ENCODE measurements at places on chromosomes 12 and 14.

DNA sequence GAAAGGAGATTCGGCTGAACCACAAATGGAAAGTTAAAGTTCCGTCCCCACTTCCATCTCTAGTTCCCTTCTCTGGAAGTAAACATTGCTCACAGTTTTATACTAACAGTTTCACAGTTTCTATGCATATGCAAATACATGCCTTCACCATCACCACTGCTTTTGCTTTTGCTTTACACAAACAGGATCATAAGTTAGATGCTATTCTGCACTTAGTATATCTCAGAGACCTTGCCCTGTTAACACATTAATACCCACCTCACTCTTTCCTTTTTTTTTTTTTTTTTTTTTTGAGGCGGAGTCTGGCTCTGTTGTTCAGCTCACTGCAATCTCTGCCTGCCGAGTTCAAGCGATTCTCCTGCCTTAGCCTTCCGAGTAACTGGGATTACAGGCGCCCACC lies 890 bp downstream of the TEP1 start:
- DNase-seq: no peak

GRCh38 chr14:91103116-91103515 lies 10.8 kb upstream of the DGLUCY start:
- no peak for DNase-seq

DNA sequence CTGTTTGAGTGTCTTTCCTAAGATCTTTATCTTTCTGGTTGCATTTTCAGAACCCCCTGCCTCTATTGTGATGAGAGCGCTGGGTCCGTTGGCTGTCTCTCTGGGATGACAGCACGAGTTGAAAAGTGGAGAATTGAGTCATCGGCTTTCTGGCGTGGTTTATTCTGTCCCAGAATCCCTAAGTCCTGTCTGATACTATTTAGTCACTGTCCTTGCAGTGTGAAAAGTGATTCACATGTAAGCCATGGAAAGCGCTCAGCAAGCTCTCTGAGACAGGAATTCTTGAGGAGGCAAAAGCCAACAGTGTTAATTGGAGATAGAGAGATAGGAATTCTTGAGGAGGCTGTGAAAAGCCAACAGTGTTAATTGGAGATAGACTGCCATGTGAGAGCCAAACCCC lies 121.7 kb downstream of the CHST11 start:
- no peak for DNase-seq

- DNase-seq: no peak
Observed at GRCh38 chr14:97655169-97655948, 858.2 kb downstream of the VRK1 start.

DNA sequence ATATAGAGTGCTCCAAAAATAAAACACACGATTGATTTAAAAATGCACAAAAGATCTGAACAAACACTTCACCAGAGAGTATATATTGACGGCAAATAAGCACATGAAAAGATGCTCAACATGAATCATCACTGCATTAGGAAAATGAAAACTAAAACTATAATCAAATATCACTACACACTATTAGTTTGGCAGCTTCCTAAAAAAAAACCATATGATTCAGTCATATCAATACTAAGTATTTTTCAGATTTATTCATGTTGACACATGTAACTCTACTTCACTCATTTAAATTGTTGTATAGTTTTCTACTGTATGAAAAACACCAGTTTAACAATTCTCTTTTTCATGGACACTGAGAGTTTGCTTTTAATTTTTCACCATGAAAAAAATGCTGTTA lies 41.6 kb downstream of the EXOC5 start:
- no peak for DNase-seq

DNA sequence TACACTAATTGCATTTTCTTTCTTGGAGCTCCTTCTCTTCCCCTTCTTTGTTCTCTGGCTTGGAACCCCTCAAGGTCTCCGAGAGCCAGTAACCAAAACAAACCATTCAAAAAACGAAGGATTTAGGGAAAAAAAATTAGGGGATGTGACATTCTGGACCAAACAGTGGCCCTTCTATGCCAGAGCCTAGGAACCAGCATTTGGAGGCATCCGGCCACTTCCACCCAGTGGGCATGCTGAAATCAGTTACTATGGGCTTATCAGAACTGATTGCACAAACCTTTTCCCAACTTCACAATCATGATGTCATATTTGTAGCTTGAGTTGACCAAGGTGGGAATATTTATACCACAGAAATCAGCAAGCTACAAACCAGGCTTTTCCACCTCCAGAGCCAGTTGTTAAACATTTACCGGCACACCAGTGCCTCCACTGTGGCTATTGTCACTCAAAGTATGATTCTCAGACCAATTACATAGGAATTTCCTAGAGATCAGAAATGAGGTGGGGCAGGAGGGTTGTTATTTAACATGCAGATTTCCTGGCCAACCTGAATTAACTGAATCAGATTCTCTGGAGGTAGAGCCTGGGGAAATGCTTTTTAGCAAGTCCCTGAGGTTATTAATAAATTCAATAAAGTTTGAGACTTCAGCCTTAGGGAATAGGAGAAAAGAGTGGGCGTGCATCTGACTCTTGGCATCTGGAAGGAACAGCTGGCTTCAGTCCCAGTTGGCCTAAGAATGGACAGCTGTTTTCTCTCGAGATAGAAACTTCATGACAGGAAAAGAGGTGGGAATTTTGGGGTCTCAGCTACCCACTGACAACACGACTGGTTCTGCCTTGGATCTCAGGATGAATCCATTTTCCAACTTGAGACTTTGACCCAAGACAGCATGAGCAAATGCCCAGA lies 273.9 kb downstream of the ZFP36L1 start:
- DNase-seq: no peak

DNA sequence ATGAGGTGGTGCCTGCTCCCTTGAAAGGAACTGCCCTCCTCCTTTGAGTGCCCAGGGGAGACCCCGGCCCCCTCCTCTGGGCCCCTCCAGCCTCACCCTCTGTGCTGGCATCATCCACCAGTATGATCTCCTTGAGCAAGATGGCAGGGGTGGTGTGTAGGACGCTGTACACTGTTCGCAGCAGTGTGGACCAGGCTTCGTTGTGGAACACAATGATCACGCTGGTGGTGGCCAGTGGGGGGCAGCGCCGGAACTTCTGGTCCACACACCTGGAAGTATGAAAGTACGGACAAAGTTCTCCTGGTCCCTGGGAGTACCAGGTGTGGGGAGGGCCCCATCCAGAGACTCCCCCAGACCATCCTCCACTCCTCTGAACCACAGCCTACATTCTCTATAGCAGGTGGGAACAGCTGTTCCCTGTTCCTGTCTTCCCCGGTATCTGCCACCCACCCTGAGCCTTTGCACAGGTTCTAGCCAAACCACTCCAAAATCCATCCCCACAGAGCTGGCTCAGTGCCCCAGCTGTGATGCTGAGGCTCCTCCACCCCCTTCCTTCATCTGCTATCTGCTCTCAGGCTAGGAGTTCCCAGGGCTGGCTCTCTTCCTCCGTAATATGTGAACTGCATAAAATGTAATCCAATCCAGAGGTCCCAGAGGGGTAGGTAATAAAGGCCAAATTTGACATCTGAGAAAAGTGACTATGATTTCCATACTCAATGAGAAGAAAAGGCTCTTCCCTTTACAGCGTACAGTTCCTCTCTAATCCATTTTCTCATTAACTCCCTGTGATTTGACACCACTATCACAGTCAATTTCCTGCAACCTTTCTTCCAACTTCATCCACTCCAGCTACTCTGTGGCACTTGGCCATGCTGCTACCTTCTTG lies 13.9 kb downstream of the GALNT6 start:
- DNase-seq: no peak

Data from stimulated activated CD8-positive, alpha-beta memory T cell treated with anti-CD3 and anti-CD28 coated beads, Interleukin-15, amount 100 ng/mL, for 4 hours (primary cell).